Stimulated activated CD8-positive, alpha-beta memory T cell treated with anti-CD3 and anti-CD28 coated beads, Interleukin-2, amount 100 ng/mL, for 1 hour (primary cell): ENCODE measurements at places on chromosomes 5 and 9.

- no peak for DNase-seq
Observed at GRCh38 chr5:105739732-105740131, 1931.0 kb downstream of the EFNA5 start.

DNA sequence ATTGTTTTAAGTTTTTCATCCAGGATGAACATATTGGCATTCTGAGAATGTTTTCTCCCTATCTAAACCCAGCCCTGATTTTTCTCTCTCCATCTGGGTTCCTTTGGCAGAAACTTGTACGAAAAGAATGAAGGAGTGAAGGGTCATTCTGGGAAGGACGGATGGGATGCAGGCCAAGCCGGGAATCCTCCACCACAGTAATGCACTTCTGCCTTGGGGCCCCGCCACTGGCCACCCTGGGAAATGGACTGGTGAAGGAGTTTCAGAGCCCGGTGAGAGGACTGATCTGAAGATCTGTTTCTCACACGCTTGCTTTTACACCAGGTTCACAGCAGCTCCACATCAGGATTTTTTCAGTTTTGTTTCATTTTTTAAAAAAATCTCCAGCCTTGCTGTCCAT, 554.8 kb downstream of the BNC2 start:
- DNase-seq, result no peak

DNA sequence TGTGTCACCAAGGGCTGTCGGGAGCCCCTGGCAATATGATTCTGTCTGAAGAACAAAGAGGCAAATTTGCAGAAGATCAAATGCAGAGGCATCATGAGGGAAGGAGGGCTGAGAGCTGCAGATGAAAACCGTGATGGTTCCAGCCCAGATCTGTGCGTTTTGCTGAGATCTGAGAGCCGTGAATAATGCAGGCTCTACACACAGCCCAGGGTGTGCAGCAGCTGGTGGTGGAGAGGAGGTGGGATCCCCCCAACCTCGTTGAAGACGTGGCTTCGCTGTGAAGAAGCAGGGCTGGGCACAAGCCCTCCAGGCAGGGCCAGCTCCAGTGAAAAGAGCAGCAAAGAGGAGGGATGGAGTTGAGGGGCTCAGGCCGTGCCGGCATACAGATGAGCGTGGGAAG, 75.5 kb downstream of the TSPAN17 start:
- DNase-seq, result no peak

DNA sequence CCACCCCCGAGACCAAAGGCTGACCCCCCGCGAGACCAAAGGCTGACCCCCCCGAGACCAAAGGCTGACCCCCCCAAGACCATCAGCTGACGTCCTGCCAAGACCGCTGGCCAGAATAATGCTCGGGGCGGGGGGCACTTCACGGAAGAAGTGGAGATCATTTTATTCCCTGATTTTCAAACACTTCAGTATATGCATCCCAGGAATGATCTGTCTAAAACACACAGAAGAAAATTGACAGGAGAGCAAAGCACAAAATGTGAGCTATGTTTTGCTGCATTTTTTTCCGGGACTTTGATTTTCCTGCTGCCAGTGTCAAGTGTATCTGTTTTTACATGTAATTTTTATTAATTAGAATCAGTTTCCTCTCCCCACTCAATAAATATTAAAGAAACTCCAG, 67.1 kb downstream of the ADAMTS2 start:
- no peak for DNase-seq

DNA sequence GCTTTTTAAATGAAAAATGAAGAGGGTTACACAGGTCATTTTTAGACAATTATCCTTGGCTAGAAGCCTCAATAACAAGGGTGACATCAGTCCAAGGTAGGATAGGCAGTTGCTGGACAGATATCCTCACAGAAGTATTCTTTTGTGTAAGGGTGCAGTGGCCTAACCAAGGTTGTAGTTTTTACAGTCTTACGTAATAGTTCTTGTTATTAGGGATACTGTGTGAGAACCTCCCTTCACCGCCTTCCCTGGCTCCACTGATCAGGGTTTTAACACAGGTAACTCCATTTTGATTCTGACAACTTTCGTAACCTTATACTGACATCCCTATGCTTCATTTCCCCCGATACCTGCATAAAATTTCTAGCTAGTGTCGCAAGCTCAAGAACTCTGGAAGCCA, 8.7 kb upstream of the CAPSL start:
- DNase-seq, result no peak

- DNase-seq, result no peak
Observed at GRCh38 chr5:80864109-80864508, 96.1 kb upstream of the RASGRF2 start.

- no peak for DNase-seq
Observed at GRCh38 chr5:13278811-13279210, 665.7 kb downstream of the DNAH5 start.

DNA sequence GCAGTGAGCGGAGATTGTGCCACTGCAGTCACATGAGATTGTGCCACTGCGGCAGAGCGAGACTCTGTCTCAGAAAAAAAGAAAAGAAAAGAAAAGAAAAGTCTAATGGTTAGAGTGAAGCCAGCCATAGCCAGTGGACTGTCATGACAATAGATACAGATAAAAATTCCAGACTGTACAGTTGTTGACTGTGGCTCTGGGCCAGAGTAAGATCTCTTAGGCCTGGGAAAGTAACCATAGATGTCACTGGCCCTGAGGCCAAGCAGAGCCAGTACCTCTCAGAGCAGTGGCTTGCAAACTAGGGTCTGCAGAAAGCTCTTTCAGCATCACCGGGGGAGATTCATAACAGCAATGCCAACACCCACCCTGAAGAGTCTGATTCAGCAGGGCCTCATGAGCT, 44.1 kb upstream of the SUB1 start:
- no peak for DNase-seq

DNA sequence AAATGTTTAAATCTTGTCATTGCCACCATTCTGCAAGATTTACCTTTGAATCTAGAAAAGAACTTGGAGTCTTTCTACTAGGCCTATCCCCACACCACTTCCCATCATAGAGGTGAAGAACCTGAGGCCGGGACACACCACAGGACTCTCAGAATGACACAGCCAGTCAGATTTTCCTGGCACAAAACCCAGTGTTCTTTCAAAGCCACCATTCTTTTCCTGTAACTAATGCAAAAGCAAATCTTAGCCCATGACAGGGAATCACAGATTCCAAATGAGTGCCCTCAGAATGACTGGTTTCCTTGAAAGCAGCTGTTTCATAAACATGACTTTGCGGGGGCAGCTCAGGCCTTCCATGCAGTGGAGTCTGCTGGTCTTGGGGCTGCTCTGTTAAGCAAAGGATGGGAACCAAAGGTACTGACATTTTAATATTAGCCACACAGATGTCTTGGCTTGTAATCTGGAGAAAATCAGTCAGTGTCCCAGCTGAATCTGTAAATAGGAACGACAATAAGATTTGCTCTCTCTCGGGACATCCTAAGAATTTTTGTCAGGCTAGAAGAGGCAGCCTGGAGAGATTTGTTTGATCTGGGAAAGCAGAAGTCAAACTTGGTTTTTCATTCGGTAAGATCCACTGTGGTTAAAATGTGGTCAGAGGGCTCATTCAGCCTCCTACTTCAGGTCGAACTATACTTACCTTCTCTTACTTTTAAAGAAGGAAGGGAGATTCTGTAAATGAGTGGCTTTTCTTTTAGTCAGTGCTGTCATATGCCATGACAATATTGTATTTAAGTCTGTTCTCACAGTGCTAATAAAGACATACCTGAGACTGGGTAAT, 115.1 kb downstream of the PALM2AKAP2 start:
- DNase-seq, result no peak

- DNase-seq, result no peak
Observed at GRCh38 chr5:119009131-119009530, 20.8 kb upstream of the DTWD2 start.

GRCh38 chr9:35350212-35350611, 139.7 kb upstream of the RUSC2 start:
- no peak for DNase-seq

DNA sequence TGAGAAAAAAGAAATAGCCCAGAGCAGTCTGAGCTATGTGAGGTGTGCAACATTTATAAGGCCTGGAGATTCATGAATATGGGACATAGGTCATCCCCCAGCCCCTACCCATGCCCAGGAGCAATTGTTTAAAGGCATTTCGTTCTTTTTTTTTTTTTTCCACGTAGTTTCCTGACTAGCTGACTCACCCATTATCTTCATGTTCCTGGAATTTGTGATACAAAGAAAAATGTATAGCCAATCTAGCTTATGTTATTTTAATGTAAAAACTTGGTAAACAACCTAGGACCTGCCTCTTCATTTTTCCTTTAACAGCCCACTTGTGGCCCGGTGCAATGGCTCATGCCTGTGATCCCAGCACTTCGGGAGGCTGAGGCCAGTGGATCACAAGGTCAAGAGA, 81.3 kb downstream of the OSTF1 start:
- no peak for DNase-seq

DNA sequence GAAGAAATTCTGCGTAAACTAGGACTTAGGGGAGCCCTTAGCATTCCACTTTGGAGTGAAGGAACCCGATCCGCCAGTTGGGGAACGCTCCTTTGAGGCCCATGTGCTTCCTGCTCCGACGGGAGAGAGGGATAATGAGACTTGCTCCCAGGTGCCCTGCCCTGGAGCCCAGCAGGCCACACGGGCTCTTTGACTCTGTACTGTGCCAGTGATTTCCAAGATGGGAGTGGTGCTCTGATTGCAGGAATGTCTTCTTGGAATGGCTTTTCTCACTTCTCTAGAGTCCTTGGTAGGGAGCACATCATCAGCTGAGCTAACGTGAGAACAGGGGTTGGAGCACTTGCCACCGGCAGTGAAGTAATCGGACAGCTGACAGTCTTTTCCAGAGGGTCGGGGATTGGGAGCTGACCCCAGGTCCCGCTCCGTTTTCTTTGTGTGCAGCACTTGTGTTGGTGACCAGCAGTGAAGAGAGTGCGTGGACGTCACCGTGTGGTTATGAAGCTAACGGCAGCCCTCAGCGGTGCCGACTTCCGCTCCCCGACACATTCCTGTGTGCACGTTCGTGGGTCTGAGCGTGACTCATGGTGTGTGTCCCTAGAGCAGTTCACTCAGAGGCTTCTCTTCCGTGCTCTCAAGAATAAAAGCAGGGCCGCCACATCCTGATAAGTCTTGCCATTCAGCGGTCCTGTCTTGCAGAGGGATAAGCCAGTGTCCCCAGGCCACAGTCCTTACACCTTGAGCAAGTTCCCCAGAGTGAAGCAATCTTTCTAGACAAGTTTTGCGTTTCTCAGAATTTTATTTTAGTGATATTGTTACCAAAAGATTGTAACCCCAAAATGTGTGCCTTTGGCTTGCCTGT, 25.6 kb downstream of the ABL1 start:
- DNase-seq, result no peak

DNA sequence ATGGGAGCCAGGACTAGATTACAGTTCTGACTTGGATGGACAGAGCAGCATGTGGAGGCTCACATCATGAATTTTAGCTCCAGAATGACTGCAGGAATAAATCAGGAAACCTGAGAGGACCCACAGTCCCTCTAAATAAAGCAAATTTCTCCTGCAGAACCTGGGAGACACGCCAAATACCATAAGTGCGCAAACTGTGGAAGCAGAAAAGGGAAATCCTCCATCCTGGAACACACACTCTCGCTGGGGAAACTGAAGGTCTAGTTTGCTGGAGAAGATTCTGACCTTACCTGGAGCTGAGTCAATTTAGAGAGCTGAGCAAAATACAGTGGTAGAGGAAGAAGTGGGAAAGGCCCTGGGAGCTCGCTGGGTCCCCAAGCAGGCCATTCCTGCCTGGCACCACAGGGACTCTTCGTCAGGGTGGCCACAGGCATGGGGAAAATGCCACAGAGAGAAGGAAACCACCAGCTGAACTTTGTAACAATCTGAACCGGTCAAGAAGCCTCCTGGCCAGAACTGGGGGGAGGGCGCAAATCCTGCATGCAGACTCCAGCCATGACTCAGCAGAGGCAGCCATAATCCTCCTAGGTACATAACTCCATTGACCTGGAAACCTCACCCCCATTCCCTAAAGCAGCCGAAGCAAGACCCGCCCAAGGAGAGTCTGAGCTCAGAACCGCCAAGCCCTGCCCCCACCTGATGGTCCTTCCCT, 390.9 kb downstream of the LRRC70 start:
- DNase-seq, result no peak

DNA sequence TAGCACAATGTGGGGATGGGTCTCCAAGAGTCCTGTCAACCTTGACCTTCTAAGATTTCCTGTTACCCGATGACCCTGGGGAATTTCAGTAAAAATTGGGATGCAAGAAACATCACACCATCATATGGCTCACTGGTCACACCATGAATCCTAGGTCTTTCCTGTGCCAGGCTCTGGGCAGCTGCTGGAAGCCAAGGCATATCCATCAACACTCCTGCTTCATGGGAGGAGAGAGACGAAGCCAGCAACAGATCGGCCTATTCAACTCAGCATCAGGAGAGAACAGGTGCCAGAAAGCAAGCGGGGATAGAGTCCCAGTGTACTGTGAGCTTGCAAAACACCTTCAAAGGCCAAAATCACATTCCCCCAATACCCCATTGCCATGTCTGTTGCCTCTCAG, 6.5 kb upstream of the NEK6 start:
- DNase-seq, result no peak

DNA sequence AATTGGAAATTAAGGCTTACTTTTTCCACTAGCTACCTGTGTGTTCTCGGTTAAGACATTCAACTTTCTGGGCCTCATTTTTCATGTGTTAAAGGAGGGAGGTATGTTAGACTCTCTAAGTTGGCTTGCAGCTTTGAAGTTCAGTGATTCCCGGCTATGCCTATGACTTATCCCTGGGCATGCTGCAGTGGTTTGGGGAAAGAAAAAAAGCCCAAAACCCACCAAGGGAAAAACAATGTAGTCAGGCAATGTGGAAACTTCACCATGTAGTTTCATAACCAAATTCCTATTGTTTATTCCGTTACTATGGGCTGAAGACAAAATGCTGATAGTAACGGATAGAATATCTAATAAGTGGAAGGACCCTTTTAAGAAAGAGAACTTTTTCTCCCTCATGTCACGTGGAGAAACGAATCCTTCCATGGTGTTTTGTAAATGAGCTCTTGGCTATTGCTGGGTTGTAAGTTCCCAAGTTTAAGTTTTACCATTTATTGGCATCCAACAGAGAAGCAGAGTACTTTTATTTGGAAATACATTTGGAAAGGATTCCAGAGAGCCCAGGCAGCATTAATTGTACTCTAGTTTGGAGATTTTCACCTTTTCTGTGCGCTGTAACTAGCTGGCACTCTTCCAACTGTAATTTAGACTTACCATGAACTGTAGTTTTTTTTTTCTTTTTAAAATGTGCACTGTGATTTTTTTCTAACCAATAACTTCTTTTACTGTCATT, 84.9 kb upstream of the MPDZ start:
- DNase-seq, result no peak

DNA sequence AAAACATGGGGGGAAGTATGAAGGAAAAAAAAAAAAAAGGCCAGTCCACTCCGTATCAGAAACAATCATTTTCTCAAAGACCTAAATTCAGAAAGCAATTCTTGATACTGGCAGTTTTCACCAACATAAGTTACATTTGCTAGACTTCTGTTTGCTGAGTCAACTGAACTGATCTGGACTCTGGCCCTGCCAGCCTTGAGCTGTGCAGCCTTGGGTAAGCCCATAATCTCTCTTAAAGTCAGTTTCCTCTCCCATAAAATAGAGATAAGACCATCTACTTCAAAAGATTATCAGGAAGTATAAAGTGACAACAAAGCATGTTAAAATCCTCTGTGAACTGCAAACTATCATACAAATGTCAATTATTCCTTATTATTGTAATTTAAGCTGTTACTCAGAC, 106.8 kb downstream of the MAPKAP1 start:
- DNase-seq, result no peak

GRCh38 chr9:761176-761792, 80.2 kb upstream of the DMRT1 start:
- DNase-seq, result no peak

- DNase-seq, result no peak
Observed at GRCh38 chr5:157516626-157517325, 56.8 kb downstream of the NIPAL4 start.

- DNase-seq, result no peak
Observed at GRCh38 chr5:61320860-61321259, 11.2 kb upstream of the ZSWIM6 start.
